ENCODE measurements at places on chromosomes 5 and 9. TPM values are rescaled to one million over a fixed set of nuclear protein-coding genes. Genes with fewer than 3 reads are reported as not detected.

ADCY2 gene
- under 0.01 TPM for total RNA-seq

BRD3OS gene
- 11.0 TPM for total RNA-seq

DDX4 gene
- total RNA-seq = not detected

PCDHB9 gene
- total RNA-seq = 0.30 TPM

CA9 gene
- total RNA-seq = 0.98 TPM

TMEM252 gene
- not detected for total RNA-seq
